Tibial nerve (tissue), 4 donors: ENCODE measurements at places on chromosomes 7 and 10.

GRCh38 chr7:130721486-130722277 lies 12.3 kb downstream of the KLF14 start:
- DNase-seq: peak; percentile 24

- no peak for DNase-seq
Measured at GRCh38 chr7:111975346-111975745, 230.9 kb downstream of the DOCK4 start.

DNA sequence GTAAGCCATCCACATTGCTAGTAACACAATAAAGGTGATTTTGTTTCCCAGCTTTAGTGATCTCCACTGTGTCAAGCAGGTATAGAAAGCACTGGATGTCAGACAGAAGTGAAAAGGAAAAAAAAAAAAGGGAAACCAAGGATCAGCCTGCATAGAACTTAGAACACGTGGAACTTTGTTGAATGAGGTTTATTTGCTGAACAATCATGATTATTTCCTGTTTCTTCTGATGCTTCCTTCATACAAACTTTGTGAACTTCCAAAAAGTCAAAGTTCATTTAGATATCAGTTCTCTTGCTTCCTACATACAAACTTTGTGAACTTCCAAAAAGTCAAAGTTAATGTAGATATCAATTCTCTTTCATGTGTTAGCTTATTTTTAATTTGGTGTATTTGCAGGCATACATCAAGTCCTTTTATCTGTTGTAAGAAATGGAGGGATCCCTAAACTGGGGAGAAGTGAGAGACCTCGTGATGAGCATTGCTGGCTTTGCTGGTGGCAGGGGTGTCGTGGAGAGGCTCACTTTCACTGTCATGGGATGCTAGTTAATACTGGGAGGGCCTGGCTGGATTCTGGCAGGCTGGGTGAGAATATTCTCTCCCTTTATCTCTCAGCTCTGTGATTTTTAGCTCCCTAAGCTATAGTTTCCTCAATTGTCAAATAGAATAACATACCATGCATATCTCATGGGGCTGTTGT lies 298.4 kb downstream of the INHBA start:
- DNase-seq: no peak

- no peak for DNase-seq
Measured at GRCh38 chr7:73895626-73896025, 34.7 kb downstream of the TMEM270 start.

- DNase-seq: no peak
Measured at GRCh38 chr10:113450046-113450804, 102.6 kb upstream of the HABP2 start.

- no peak for DNase-seq
Measured at GRCh38 chr7:105712877-105713276, 131.6 kb upstream of the EFCAB10 start.

- DNase-seq: no peak
Measured at GRCh38 chr10:59805014-59805413, 51.8 kb upstream of the MRLN start.

DNA sequence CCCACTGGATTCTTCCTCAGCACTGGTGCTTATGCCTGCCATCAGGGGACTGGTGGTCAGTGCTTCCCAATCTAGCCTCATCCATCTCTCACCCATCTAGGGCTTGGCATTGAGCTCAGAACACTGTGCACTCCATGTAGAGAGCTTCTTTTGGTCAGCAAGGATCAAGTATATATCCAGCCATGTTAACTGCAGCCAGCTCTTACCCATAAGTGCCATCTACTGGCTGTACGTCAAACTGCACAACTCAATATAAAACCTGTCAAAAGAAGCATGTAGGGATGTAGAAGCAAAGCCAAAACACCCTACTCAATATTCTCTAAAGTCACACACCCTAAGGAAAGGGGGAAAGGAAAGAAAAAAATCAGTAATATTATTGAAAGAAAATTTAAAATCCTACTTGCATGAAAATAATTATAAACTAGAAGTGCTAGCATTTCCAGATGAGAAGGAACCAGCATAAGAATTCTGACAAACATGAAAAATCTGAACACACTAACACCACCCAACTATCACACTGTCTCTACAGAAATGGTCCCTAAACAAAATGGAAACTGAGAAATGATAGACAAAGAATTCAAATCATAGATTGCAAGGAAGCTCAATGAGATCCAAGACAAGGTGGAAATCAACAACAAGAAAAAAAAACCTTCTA lies 531.1 kb upstream of the STEAP1 start:
- DNase-seq: peak; percentile 37

DNA sequence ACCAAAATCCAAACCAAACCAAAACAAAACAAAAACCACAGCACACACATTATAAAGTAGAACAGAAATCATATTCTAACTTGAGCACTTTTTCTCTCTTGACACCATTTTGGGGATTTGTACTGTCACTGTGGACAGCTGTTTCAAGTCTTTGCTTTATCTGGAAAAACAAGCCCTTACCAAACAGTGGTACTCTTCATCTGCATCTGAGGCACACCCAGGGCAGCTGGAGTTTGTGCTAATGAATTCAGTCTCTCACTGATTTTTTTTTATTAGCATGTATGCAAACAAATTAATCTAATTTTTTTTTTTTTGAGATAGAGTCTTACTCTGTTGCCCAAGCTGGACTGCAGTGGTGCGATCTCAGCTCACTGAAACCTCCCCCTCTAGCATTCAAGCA lies 171.4 kb downstream of the RAPGEF5 start:
- DNase-seq: no peak

DNA sequence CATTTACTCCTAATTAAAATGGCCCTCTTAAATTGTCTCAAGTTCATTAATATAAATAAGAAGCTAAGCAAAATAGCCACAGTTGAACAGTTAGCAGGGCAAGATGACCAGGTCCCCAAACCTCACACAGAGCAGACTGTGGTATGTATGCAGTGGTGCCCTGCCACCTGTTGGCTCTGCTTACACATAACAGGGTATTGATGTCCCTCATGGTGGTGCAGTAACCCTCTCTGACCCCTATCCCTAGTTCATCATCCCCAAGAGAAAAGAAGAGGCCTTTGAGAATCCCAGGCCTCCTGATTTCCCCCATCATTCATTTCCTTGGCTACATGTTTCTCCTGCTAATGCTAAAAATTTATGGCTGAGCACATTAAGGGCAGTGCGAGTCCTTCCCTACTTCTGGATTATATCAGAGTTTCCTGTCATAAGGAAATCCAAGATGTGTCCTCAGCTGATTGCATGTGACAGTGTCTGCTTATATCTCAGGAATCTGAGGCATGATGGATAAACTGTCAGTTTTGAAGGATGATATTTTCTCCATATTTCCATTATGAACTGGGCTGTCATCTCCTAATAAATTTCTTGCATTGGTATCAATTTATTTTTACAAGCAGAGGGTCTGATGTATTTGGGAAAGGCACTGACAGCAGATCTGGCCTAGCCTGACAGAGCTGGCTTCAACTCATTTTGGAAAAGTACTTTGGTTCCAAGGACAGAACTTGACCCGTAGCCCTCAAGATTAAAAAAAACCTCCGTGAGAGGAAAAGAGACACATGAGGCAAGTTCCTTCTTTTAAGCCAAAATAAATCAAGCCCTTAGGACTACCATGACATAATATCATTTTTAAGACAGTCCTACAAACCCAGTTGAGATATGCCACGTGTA lies 880.6 kb downstream of the LRMDA start:
- no peak for DNase-seq

GRCh38 chr7:146656988-146657387 lies 540.4 kb downstream of the CNTNAP2 start:
- DNase-seq: no peak

DNA sequence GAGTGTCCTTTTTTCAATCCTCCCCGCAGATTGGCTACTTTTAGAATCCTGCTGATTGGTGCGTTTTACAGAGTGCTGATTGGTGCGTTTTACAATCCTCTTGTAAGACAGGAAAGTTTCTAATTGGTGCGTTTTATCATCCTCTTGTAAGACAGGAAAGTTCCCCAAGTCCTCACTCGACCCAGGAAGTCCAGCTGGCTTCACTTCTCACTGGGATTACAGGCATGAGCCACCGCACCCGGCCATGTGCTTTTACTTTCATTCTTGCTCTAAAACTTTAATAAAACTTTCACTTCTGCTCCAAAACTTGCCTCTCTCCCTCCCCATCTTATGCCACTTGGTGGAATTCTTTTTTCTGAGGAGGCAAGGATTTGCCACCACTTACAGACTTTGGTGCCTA lies 17.0 kb upstream of the WAPL start:
- DNase-seq: no peak

DNA sequence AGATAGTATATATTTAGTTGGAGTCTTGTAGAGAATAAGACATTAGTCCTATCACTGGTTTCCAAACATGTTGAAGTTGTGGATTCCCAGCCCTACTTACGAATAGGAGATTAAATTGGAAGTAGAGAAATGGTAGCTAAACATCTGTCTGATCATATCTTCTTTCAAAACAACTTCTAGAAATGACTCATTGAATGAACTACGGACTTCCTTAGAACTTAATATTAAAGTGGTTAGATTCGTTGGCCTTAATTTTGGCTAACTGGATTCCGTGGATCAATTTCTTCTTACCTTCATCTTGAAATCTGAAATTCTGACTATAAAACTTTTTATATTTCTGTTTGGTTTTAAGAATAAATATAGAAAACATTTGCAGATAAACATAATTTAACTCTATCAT lies 3.4 kb downstream of the PHF14 start:
- no peak for DNase-seq

- DNase-seq: no peak
Measured at GRCh38 chr7:82294382-82294784, 149.2 kb downstream of the CACNA2D1 start.

DNA sequence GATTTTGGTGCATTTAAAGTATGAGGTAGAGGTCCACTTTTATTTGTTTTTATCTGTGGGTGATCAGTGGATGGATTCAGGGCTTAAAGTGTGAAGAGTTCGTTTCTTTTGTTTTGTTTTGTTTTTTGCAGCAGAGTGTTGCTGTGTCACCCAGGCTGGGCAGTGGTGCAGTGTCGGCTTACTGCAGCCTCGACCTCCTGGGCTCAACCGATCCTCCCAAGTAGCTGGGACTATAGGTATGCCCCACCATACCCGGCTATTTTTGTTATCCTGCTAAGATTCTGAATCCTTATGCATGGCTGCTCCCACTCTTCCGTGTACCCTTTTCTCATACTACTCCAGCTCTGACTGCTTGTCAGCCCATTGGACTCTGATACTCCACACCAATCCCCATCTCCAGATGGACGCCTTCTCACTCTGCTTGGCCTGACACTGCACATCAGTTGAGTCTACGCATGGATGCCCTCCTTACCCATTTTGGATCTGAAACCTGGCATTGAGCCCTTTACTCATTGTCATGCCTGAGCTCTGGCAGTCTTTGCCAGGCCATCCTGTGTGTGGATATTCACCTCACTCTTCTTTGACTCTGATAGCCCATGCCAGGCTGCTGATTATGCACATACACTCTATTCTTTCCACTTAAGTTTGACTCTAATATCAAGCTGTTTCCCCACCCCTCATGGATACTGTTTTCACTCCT lies 119.5 kb downstream of the CCSER2 start:
- DNase-seq: no peak

DNA sequence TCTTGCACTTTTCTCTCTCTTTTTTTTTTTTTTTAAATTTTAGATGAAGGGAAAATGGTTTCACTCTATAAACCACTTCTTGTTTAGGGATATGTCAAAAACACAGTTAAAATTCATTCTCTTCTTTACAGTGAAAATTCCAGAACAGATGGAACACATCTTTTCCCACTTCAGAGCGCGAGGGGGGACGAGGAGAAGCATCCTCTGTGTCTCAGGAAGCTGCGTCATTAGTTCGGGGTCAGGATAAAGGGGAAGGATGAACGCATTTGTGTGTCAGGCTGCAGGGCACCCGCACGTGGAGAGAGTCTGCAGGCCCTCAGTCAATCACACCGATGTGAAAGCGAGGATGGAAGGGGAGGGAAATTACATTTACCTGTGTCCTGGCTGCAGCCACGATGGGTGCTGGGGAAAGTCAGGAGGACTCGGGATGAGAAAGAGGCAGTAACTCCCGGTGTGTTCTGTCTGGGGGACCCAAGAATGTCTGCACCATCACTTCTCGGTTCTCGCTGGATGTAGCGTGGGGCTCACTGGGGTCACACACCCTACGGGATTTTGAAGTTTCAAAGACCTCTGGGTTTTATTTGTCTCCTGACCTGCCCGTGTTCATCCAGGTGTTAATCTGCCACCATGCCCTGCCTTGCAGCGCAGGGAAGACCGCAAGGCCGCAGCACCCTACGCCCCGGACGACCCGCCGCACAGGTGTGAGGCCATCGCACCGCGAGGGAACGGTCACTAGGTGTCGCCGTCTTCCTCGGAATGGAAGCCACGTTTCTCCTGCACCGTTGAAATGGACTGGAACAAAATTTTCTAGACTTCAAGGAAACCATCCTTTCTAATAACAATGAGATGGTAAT lies 66.7 kb upstream of the PITRM1 start:
- DNase-seq: peak; percentile 52

- DNase-seq: no peak
Measured at GRCh38 chr7:49613759-49614158, 159.7 kb upstream of the VWC2 start.

DNA sequence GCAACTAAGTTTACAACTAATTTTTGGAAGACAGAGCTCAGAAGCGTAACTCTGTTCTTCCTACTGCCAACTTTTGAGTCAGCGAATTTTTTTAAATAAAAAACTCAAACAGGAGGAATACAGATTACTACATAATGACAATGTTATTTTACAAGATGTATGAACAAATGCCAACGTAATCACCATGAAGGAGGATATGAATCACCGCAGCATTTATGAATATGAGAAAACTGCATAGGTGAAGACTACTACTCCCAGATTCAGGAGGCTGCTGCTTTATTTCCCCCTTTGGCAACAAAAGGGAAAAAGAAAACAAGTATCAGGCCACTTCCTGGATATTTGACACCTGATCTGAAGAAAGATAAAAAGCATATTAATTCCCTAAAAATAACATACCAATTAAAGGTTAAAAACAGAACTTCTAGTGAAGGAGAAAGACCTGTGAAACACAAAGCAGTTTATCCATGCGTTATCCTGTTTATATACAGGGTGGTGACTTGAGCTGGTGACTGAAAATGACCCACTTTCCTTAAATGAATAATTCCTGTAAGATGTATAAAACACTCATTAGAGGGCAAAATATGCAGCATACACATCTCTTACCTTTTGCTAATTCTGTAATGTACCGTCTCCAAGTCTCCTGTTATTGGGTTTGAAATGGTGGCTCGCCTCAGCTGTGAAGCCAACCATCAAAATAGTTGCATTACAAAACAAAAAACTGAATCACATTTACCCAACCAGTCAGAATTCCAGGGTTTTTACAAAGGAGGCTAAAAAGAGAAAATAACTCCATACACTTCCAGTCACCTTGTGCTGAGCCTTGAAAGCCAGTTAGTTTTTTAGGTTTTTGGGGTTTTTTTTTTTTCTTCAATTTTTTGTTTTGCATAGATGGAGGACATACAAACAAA lies 52.0 kb downstream of the P4HA1 start:
- DNase-seq: no peak

- no peak for DNase-seq
Measured at GRCh38 chr7:154598396-154598795, 404.5 kb downstream of the PAXIP1 start.

- DNase-seq: no peak
Measured at GRCh38 chr10:96842896-96843723, 11.0 kb downstream of the LCOR start.

GRCh38 chr7:125055376-125055775 lies 125.8 kb upstream of the POT1 start:
- DNase-seq: no peak

- DNase-seq: no peak
Measured at GRCh38 chr7:36613031-36613614, 111.2 kb downstream of the AOAH start.
